ENCODE measurements at places on chromosomes 1 and 21.

DNA sequence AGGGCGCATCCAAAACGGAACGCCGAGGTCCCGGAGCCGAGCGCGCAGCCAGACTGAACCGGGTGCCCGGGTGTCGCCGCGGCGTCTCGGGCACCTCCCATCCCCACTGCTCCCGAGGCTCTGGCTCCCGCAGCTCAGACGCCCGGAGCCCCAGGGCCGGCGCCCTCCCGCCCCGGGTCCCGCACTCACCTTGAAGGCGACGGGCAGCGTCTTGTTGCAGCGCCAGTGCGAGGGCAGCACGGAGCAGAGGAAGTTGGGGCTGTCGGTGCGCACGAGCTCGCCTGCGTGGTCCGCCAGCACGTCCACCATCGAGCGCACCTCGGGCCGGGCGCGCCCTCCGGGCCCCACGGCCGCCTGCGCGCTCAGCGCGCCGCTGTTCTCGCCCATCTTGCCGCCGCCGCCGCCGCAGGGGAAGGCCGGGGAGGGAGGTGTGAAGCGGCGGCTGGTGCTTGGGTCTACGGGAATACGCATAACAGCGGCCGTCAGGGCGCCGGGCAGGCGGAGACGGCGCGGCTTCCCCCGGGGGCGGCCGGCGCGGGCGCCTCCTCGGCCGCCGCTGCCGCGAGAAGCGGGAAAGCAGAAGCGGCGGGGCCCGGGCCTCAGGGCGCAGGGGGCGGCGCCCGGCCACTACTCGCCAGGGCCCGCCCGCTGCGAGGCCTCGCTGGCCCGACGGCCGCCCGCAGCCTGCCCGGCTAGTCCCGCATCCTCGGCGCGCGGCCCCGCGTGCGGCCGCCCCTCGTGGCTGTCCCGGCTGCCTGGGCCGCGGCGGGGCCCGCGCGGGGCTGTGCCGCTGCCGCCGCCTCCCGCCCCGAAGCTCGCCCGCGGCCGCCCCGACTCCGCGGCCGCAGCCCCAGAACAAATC is 447 bp downstream of the RUNX3 start:
- DNase-seq, result no peak

DNA sequence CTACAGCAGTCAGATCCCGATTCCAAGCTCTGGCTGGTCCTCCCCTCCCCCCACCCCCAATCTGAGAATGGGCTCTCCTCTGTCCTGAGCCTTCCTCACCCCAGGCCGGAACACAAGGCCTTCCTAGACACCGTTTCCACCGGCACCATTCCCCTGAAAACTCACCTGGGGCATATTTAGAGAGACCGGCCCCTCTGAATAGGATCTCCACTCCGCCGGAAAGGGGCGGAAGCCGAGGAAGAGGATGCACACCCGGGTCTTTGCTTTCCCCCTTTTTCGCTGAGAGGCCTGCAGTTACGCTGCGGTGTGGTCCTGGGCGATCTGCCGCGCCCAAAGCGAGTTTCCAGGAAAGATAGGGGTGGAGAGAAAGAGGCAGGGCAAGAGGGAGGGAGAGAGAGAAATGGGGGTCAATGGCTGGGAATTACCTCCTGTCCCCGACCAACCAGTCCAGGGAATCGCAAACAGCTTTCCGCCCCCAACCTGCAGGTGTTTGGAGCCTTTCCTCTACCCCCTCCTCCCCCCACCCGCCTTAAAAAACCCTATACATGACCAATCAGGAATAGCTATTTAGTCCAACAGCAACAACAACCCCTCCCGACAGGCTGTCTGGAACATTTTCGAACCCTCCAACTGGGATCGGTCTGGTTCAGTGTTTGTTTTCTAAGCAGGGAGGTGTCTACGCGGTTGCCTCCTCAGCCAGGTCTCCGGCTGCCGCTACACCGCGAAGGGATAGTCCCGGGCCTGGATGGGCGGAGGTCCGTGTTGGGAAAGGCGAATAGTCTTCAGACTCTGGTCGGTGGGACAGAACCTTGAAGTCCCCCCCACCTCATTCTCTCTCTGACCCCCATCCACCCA is 2.8 kb downstream of the TAL1 start:
- DNase-seq, result no peak

DNA sequence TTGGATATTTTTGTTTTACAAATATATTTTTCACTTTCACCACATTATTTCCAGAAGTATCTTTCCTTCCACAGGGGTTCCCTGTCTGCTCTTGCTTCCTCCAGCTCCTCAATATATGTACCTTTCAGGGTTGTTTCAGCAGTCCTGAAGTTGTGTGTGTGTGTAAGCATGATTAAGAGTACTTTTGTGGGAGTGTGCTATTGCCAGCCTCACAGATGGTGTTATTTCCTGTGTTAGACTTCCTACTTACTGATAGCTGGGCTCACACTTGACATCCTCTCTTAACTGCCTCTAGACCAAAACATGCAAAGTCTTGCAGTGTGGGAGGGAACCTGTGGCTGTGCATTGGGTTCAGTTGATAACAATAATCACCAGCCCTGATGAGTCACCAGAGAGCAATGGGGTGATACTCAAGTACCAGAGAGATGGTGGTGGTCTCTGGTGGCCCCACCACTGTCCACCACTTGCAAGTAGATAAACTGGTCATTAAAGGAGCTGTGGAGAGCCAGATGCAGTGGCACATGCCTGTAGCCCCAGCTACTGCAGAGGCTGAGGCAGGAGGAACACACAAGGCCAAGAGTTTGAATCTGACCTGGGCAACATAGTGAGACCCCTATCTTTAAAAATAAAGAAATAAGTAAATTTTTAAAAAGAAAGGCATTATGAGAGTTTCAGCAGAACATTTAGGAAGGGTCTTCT is 126.7 kb downstream of the NR5A2 start:
- DNase-seq, result no peak

DNA sequence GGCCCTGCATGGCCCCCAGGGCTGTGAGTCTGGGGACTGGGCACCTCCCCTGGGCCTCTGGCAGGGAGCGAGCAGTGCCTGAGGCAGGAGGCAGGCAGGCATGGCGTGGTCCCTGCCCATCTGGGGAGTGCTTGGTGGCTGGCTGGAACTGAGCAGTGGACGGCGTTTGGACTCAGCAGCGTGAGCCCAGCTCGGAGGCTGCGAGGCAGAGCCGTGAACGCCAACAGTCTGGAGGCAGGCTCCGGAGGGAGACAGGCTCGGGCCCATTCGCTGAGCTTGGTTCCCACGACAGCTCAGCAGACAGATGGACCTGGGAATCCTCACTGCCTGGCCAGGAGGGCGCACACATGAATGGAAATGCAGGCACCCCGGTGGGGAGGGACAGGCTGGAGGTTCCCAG is 160.7 kb upstream of the POU3F1 start:
- DNase-seq, result no peak

DNA sequence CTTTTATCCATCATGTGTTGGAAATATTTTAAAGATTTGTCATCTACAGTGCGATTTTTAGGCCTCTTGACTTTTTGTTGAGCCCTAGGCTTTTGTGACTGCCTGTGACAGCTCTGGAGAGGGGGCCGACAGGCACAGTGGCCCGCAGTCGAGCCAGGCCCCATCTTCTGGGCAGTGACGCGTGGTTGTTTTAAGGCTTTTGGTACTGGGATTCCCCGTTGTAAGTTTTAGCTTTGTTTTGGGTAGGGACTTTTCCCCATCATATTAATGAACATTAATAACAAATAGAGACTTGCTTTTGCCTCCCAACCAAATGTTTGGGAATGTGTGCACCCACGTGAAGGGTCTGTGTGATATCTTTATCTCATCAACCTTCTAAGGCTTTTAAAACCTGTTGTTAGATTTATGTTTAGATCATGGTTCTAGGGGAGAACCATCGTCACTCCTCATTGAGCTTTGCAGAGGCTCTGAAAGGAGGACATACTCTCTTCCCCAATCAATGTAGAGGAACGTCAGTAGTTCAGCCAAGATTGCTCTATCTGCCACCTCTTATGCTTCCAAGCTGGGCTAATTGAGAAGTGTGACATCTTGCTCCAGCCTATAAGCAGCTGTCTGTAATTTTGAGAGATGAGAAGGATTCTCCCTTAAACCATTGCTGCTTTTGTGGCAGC is 34.6 kb downstream of the MAPKAPK2 start:
- DNase-seq, result no peak

DNA sequence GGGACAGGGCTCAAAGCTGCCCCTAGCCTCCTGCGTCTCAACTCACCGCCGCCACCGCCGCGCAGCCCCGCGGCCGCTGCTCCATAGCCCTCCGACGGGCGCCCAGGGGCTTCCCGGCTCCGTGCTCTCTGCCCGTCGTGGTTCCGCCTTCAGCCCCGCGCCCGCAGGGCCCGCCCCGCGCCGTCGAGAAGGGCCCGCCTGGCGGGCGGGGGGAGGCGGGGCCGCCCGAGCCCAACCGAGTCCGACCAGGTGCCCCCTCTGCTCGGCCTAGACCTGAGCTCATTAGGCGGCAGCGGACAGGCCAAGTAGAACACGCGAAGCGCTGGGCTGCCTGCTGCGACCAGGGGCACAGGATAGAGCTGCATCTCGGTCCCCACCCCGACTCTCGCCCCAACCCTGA is at the start of gene TNFRSF25:
Gene TNFRSF25 (minus strand): TSS at position 151 of the 400 bp plus-strand sequence. CDS start 66 bp downstream, at position 85.
- no peak for DNase-seq

DNA sequence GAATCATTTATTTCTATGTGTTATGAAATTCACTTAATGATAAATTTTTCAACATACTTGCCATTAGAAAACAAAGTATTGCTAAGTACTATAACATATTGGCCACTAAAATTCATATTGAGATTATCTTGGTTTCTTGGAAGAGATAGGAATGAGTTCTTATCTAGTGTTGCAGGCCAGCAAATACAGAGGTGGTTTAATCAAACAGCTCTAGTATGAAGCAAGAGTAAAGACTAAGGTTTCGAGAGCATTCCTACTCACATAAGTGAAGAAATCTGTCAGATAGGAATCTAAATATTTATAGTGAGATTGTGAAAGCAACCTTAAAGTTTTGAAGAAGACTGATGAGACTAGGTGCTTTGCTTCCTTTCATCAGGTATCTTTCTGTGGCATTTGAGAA is 37.9 kb upstream of the FOXE3 start:
- no peak for DNase-seq
